ENCODE measurements at places on chromosomes 6 and 20.
A peak's percentile ranks its signal among the peaks of the same experiment; 100 is the strongest.

- DNase-seq: peak; percentile 44
Measured at GRCh38 chr6:12064131-12064530, 52.0 kb downstream of the HIVEP1 start.

DNA sequence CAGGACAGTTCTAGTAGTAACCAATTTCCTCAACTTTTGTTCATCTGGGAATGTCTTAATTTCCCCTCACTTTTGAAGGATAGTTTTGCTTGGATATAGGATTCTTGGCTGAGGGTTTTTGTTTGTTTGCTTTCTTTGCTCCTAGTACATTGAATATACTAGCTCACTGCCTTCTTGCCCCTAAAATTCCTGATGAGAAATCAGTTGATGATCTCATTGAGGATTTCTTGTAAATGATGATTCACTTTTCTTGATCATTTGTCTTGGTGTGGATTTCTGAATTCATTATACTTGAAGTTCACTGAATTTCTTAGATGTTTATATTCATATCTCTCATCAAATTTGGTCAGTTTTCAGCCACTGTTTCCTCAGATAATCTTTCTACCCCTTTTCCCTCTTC lies 49.1 kb upstream of the PRDM1 start:
- DNase-seq: peak; percentile 56

DNA sequence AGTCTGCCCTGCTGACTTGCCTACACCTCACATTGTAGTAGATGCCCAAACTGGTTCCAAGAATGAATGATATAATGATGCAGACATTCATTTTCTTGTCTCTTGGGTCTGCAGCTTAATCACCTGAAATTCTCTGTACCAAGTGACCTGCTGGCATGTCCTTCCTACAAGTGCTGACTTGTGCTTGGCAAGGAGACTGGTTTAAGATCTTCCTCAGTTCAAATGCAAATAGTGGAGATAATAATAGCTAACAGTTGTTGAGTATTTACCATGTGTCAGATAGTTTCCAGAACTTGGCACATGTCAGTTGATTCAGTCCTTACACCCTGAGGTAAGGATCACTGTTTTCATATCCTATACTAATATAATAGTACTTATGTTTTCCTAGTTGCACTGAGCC lies 223.4 kb downstream of the SLC24A3 start:
- no peak for DNase-seq

DNA sequence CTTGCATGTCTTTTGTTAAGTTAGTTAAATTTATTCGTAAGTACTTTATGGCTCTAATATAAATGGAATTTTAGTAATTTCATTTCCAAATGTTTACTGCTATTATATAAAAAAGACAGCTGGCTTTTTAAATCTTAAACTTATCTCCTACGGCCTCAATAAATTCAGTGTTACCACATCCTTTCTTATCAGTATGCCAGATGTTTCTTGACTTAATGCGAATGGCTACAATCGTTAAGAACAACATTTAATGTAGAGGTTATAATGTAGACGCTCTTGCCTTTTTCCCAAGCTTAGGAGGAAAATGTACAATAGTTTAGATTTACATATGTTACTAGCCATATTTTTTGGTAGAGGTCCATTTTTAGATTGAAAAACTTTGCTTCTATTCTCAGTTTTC lies 659.4 kb downstream of the TENT5A start:
- DNase-seq: no peak

GRCh38 chr6:64847396-64847795 lies 859.6 kb downstream of the EYS start:
- no peak for DNase-seq

GRCh38 chr20:37567331-37567665 lies 39.6 kb upstream of the BLCAP start:
- no peak for DNase-seq

- DNase-seq: no peak
Measured at GRCh38 chr6:40610229-40610628, 23.1 kb upstream of the LRFN2 start.

DNA sequence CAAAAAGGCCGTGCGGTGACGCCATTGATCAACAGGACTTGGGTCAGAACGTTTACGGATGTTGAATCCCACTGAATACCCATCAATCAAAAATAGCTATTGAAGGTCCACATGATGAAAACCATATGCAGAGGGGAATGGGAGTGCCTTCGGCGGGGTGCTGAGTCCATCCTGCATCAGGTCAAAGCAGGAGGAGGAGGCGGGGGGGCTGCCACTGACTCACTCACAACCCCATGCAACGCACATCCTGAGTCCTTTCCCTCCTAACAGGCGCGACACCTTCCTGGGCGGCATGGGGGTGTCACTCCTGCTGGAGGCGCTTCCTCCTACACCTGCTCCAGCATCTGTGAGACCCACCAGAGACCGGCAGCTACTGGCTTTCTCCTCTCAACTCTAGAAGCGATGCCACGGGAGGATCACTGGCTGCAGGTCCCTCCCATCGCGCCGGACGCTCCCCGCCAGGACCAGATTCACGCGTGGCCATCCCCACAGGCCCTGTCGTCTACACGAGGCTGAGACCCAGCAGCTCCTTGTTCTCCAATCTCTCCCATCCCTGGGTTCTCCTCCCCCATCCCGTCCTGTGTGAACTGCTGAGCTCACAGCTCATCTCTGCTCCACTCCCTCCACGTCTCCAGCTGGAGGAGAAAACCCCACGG lies 170.6 kb upstream of the THBS2 start:
- DNase-seq: no peak
